ENCODE measurements at places on chromosomes 3 and 15. TPM values are rescaled to one million over a fixed set of nuclear protein-coding genes. Genes with fewer than 3 reads are reported as not detected.

GRCh38 chr3:114310695-114311094, 16.9 kb downstream of the TIGIT start:
- DNase-seq, result no peak

- peak; percentile 100 for DNase-seq
These were observed 114.1 kb upstream of the TPM1 start for GRCh38 chr15:62928242-62928999.

DNA sequence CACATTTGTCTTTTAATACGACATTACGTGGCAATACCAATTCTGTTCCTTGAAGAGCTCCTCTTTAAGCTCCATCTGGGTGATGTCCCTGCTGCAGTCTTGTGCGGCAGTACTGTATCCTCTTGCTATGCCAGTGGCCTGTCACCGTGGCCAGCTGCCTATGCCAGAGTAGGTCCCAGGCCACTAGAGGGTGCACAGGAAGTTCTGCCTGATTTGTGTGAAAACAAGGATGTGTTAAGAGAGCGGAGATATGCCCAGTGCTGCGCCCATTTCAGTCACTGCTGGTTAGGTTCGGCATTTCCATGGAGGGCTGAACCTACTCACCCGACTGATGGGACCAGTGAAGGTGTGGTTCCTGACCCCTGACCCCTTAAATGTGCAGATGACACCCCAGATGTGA, 25.2 kb downstream of the NIPA1 start:
- DNase-seq, result no peak

DNA sequence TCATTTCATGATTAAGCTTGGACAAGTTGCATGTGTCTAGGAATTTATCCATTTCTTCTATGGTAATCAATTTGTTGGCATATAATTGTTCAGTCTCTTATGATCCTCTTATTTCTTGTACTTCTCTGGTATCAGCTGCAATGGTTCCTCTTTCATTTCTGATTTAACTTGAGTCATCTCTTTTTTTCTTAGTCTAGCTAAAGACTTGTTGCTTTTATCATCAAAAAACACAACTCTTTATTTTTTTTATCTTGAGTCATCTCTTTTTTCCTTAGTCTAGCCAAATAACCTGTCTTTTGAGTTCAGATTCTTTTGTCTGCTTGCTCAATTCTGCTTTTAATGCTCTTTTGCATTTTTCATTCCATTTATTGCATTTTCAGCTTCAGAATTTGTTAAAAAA, 37.3 kb downstream of the UBE3A start:
- DNase-seq, result peak; percentile 49

- DNase-seq, result peak; percentile 82
These were observed 10.8 kb upstream of the FYCO1 start for GRCh38 chr3:46006238-46007032.

DNA sequence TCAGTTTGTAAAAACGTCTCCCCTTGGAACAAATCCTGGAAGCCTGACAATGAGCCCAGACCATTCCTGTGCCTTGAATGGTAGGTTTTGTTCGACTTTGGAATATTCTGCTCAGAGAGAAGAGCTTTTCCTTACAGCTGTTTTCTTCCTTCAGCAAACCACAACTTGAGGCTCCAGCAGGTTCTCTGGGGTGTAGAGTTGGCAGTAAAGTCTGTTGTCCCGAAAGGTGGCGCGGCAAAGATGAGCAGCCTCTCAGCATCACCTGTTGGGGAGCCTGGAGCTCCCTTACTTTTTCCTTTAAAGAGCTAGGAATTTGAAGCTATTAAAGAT, 65.4 kb downstream of the BOC start:
- DNase-seq, result no peak

GRCh38 chr3:169663951-169664820, 674 bp upstream of the MECOM start:
- no peak for DNase-seq

- no peak for DNase-seq
These were observed 2.8 kb upstream of the ISG20 start for GRCh38 chr15:88636050-88636449.

DNA sequence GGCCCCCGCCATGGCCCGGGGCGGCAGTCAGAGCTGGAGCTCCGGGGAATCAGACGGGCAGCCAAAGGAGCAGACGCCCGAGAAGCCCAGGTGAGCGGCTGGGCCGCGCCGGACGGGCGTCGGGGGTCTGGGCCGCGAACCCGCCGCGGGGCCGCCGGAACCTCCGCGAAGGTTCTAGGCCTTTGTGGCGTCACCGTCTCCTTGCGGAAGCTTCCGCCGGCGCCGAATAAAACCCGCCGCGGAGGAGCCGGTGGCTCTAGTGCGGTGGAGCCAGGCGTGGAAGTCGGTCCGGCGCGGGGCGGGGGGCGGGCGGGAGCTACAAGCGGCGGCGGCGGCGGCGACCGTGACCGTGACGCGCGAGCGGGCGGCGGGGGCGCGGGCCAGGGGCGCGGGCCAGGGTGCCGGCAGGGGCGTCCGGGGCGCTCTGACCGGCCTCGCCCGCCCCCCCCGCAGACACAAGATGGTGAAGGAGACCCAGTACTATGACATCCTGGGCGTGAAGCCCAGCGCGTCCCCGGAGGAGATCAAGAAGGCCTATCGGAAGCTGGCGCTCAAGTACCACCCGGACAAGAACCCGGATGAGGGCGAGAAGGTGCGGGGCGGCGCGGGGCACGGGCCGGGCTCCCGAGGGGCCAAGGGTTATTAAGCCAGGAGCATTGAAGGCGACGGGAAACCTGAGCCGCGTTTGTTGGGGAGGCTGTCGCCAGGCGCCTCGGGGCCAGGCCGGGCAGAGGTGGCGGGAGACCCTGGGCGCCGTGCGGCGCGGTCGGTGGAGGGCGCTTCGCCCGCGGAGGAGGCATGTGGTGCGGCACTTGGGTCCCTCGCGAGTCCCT, at the start of gene DNAJA4:
Gene DNAJA4 (plus strand): TSS at position 259 of the 833 bp plus-strand sequence. CDS start 202 bp downstream, at position 461.
- DNase-seq, result peak; percentile 31

DNA sequence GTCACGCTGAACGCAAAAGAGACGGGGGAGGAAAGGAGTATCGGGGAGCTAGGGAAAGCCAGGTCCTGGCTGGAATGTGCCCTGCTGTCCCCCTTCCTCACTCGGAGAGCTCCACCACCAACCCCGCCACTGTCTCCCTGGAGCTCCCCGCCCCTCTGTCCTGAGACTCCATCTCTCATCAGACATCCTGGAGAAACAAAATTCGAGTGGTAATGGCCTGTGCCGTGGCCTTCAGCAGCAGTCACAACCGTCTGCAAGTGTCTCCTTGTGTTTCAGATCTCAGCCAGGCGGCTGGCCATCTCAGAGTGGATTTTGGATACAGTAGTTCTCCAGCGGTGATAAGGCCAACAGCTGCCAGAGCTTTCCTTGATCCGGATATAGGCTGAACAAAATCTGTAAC, 76.9 kb downstream of the OCA2 start:
- no peak for DNase-seq

- peak; percentile 9 for DNase-seq
These were observed 227.4 kb upstream of the AZI2 start for GRCh38 chr3:28575746-28576613.

DNA sequence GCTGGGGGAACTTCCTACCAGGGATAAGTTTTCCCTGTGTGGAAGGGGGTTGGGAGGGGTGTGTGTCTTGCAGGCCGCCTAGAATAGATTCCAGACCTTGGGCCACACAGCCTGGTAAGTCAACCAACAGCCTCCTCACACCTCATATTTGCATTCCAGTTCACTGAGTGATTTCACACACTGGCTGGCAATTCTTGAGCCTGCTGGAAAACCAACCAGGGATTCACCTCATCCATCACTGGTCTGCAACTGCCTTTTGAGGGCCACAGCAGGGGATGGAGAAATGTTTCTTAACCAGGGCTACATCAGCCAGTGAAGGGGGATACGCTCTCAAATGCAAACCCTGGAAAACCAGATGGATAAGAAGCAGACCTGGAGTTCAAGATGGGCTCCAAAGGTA, 2.0 kb downstream of the FSTL1 start:
- DNase-seq, result peak; percentile 91

- DNase-seq, result peak; percentile 9
These were observed 79.0 kb upstream of the DCLK3 start for GRCh38 chr3:36843065-36844051.

DNA sequence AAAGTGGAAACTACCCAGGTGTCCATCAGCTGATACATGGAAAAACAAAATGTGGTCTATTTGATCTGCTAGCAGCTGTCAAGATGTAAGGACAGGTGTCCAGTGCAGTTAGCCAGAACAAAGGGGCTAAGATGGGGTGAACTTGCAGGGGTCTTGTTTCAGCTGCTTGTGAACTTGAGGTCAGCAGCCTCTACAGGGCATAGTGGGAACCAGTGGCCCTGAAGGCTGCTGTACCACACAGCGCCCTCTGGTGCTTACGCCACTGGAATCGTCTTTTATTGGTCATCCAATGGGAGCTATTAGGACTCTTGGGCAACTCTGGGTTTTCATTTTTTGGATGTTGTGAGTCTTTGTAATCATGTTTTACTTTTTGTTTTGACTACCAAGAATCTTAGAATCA, 62.2 kb upstream of the CTSH start:
- DNase-seq, result no peak

DNA sequence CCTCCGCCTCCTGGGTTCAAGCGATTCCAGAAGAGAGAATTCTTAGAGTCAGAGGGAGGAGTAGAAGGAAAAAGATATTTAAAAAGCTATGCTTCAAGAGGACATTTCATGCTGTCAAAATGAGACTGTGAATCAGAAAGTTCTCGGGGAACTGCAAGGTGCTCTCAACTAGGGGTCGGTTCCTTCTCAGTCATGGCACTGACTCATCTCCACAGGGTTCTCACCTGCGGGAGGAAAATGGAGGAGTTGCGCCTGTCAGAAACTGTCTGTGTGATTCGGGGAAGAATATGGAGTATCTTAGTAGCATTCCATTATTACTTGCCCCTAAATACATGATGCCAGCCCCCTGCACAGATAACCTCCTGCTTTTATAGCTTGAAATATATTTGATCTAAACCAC, 47.4 kb downstream of the APH1B start:
- DNase-seq, result no peak

DNA sequence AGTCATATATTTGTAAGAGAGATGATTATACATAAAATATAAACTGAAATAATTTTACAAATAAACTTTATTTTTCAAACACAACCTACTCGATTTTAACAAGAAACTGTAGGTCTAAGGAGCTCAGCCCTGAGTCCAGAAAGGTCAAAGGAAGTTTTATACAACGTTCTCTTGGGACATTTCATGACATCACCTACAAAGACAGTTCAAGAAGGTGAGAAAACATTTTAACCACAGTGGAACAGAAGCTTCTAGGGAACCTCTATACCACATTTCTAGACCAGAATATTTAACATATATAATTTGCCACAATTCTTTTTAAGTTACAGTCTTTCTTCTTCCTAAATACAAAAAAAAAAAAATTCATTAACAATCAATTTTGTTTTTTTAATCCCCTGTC, 40.1 kb downstream of the CBLB start:
- DNase-seq, result no peak

- no peak for DNase-seq
These were observed 41.6 kb downstream of the USF3 start for GRCh38 chr3:113654851-113655250.

DNA sequence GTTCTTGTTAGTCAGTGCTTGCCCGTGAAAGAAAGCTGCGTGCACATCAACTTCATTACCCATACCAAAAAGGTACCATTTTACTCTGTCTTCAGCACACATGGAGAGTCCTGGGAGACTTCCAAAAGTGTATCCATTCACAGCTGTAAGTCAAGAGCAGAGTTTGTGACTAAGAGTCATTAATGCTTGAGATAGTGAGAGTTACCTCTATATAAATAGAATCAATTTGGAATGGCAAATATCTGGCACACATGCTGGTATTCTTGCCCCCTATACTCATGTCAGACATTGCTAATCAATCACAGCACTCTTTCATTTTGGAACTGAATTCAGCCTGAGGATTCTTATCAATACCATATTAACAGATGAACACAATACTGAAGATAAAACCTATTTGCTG, 14.2 kb downstream of the CP start:
- DNase-seq, result peak; percentile 22

- DNase-seq, result peak; percentile 73
These were observed 18.0 kb upstream of the SLTM start for GRCh38 chr15:58951388-58952007.

DNA sequence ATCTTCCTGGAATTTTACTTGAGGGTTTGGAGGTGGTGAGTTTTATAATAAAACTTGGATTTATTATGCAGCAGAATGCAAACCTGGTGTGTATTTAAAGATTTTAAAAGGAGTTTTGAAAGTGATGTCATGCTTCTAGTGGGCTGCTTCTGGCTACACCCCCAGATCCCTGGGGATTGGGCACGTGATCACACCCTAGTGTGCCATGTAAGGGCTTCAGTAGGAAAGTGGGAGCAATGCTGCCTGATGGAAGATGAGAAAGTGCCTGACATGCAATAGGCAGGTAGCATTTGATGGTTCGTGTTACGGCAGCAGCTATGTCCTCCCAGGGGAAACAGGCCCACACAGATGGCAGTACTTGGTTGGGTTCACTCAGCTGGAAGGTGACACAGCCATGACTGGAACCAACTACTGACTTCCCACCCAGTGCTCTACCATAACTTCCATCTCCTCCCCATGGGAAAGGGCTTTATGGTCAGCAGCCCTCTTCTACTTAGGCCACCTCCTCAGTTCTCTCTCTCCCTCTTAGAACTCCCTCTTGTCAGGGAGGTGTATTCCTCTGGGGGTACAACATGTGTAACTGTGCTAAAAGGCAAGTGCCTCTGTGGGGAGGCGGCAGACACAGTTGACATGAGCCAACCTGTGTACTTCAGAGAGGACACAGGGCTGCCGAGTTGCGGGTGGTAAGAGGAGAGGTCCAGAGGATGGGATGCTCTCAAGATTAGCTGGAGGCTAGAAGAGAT, 5.6 kb downstream of the ITPKA start:
- DNase-seq, result no peak

GRCh38 chr3:13546667-13547171, 2.2 kb upstream of the FBLN2 start:
- DNase-seq, result peak; percentile 74

DNA sequence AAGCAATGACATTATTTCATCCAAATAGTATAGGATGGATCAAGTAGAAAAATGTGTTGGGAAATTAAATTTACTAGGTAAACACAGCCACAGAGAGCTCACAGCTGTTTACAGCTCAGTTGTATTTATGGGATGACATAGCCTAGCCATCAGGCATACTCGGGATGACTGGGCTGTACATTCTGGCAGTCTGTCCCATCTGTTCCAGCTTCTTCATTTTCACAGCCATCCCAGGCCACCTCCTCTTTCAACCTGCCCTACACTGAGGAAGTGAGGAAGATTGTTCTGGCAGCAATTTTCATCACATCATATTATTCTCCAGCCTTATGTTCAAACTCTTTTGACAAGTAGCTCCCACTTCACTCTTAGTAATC, 98.4 kb upstream of the PFN2 start:
- DNase-seq, result no peak

Gene JMJD7
- 7.6 TPM for total RNA-seq

Gene DOCK3
- 3.1 TPM for total RNA-seq

Gene ZNF660
- 5.5 TPM for total RNA-seq

Gene B3GNT5
- total RNA-seq, result 15.1 TPM

Gene HYAL1
- 0.27 TPM for total RNA-seq

Gene DNASE1L3
- not detected for total RNA-seq

Gene TMEM207
- not detected for total RNA-seq

Gene C3orf80
- 13.7 TPM for total RNA-seq

Gene RLBP1
- total RNA-seq, result not detected

Gene SLC6A6
- total RNA-seq, result 24.2 TPM

Gene C3orf49
- total RNA-seq, result not detected

Gene TP53BP1
- total RNA-seq, result 73.1 TPM

Gene FES
- 7.2 TPM for total RNA-seq

Gene CHRFAM7A
- 1.8 TPM for total RNA-seq

Measured in astrocyte (in vitro differentiated cells and primary cell).